ENCODE measurements at places on chromosomes 7 and 10. TPM values are rescaled to one million over a fixed set of nuclear protein-coding genes. Genes with fewer than 3 reads are reported as not detected.

GRCh38 chr7:52741670-52742290 is 293.7 kb upstream of the POM121L12 start:
- no peak for DNase-seq
- H3K36me3 ChIP-seq = no peaks in the 10 kb centered on the region
- no peaks in the 10 kb centered on the region for H3K27me3 ChIP-seq
- no peaks in the 10 kb centered on the region for H3K4me1 ChIP-seq
- no peak overlapping the region for H3K27ac ChIP-seq
- no peak overlapping the region for H3K4me3 ChIP-seq

DNA sequence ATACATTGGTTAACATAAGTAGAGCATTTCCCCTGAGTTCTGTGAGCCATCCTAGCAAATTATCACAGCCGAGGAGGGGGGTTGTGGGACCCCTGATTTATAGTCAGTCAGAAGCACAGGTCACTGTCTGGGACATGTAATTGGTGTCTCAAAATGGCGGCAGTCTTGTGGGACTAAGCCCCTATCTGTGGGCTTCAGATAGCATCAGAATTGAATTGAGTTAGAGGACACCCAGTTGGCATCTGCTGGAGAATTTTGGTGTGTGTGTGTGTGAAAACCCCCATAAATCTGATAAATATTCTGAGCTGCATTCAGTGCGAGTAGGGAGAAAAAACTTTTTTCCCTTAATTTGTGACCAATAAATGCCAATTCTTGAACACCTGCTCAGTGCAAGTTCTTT is 6.5 kb upstream of the TET1 start:
- no peaks in the 10 kb centered on the region for H3K4me1 ChIP-seq
- DNase-seq = no peak
- H3K27me3 ChIP-seq = no peaks in the 10 kb centered on the region
- no peaks in the 10 kb centered on the region for H3K36me3 ChIP-seq

The AGAP5 gene
- 5.8 TPM for total RNA-seq

The HMX3 gene
- total RNA-seq = not detected

The PRRT4 gene
- total RNA-seq = 0.83 TPM

The LEP gene
- 1.4 TPM for total RNA-seq
